ENCODE measurements at places on chromosomes 11 and 22.
A peak's percentile ranks its signal among the peaks of the same experiment; 100 is the strongest.

- peak; percentile 35 for DNase-seq
Measured at GRCh38 chr11:783581-784015, 6.3 kb downstream of the CEND1 start.

DNA sequence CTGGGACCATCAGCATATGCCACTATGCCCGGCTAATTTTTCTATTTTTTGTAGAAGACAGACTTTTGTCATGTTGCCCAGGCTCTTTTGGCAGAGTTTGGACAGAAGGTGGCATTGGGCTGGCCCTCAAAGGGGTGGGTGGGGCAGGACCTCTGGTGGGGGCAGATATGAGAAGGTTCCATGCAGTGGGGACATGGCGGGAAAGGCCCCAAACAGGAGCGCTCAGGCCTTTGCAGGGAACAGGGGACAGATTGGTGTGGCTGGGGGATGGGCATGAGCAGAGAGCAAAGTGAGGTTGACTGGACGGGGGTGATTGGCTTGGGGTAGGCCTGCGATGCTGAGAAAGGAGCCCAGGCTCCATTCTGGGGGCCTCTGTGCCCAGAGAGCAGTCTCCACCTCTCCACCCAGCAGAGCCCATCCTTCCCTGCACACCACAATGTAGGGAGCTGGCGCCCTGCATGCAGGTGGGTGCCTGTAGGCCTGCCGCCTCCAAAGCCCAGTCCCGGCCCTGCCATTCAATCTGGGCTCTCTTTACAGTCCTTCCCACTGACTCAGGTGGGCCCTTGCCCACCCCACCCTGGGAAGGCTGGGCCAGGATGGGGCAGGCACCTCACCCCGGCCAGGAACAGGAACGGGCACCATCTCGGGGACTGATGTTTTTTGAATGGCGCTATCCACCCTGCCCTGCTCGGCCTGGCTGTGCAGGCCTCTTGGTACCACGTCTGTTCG is 98.7 kb downstream of the MORC2 start:
- DNase-seq, result no peak

GRCh38 chr22:26374391-26375026 is 54.6 kb upstream of the ASPHD2 start:
- no peak for DNase-seq

DNA sequence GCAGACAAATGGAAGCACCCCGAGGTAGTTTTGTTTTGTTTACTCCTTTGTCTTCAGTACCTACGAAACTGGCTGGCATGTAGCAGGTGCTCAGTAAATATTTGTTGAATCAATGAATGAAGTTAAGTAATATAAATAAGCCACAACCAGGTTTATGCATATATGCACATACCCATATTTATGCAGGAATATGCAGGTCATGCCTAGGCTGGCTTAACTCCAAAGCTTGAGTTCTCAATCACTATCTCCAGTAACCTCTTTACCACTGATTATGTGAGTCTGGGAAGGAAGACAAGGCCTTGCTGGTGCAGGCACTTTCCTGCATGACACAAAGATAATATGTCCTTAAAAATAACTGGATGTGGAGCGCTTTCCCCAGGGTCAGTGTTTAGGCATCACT is 27.5 kb downstream of the ARL14EP start:
- no peak for DNase-seq

DNA sequence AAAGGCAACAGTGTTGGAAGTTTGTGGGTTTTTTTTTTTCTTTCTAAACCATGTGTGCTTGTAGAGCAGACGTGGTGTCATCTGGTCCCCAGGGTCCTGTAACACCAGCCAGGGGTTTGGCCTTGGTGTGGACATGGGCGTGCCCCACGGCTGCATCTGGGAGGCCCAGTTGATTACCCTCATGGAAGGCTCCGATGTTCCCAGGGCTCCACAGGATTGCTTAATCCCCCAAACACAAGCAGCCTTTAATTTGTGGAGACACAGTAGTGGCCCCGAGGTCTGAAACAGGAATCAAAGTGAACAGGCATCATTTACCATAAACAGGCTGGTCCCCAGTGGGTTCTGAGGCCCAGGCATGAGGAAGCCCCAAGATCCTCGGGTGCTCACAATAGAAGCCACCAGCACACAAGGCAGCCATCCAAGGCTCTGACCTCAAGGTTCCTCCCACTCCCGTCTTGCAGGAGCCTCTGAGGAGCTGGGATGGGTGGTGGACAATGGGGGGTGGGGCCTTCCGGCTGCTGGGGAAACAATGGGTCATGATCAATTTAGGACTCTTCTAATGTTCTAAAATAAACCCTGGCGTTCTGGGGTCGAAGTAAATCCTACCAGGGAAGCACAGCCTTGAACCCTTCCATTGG is 115.0 kb upstream of the CD82 start:
- no peak for DNase-seq

DNA sequence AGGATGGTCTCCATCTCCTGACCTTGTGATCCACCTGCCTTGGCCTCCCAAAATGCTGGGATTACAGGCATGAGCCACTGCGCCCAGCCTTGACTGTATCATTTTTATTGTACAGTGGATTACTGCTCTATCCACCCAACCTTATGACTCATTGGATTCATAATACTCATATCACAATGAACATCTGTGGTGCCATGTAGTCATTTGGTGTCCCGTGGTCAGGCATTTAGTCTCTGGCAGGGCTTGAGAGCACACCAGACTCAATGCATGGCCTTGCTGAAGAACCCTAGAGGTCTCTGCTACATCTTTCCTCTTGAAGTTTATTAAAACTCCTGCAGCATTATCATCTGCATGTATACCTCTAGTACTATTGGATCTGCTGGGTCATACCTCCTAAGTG is 98.0 kb upstream of the LDLRAD3 start:
- DNase-seq, result no peak

DNA sequence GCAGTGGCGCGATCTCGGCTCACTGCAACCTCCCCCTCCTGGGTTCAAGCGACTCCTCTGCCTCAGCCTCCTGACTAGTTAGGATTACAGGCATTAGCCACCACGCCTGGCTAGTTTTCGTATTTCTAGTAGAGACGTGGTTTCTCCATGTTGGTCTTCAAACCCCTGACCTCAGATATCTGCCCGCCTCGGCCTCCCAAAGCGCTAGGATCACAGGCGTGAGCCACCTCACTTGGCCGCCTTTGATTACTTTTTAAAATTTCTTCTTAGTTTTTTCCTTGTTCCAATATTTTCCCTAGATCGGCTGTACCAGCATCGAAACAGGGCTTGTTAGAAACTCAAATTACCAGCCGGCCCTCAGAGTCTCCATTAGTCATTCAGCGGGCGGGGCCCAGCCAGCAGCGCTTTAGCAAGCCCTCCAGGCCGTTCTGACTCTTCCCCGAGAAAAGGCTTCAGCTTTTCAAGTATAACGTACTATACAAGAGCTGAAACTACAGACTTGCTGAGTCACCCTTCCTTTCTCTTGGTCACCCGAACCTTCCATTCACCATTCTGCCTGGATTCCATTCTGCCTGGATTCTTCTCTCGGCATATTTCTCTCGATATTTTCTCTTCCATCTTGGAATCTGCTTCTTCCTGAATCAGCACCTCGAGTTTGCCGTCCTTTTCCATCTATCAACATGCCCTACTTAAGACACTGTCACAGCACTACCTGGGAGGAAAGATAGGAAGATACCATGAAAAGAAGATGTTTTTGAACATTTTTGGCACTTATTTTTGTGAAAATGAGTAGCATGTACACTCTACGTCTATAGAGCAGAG is 6.7 kb upstream of the CAPRIN1 start:
- no peak for DNase-seq

DNA sequence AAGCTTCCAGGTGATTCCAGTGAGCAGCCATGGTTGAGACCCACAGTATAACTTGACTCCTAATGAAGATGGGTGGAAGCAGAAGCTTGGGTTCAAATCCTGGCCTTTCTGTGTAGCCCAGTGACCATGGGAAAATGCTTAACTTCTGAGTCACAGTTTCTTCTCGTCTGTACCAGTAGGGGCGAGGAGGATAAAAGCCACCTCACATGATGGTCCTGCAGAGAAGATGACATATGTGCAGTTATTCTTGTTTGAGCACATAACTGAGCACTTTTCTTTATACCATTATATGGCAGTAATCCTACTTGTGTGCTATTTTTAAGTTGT is 4.9 kb downstream of the TMEM109 start:
- DNase-seq, result no peak

DNA sequence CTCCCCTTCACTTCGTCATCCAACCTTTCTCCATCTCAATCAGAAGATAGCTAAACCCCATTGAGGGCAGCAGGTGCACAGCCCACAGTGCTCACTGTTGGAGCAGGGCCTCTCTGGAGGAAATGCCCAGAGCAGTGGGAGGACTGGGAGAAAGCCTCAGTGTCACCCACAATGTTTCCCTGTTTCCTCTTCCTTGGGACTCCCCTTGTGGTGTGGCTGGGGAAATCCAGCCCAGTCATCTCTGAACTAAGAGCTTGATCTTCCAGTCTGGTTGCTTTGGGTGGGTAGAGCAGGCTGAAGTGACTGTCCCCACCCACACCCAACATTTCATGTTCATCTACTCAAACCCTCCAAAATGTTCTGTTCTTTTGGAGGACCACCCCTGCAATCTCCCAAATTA is 29.8 kb upstream of the EED start:
- no peak for DNase-seq

DNA sequence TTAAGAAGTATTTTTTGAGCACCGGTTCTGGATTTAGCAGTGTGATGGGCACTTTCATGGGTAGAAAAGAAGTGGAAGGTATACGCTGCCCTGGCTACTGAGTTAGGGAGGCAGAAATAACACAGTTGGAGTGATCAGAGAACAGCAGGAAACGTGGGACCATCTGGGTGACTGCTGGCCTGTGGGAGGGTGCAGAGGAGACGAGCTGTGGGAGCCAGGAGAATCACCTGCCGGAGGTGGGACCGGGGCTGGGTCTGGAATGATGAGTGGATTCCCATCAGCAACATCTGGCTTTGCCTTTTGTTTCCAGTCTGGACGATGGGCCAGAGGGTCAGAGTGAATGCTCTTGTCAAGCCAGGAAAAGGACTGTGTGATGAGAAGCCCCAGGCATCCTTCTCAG is 66.5 kb downstream of the BARX2 start:
- no peak for DNase-seq

- no peak for DNase-seq
Measured at GRCh38 chr11:92071660-92072059, 153.0 kb upstream of the FAT3 start.

DNA sequence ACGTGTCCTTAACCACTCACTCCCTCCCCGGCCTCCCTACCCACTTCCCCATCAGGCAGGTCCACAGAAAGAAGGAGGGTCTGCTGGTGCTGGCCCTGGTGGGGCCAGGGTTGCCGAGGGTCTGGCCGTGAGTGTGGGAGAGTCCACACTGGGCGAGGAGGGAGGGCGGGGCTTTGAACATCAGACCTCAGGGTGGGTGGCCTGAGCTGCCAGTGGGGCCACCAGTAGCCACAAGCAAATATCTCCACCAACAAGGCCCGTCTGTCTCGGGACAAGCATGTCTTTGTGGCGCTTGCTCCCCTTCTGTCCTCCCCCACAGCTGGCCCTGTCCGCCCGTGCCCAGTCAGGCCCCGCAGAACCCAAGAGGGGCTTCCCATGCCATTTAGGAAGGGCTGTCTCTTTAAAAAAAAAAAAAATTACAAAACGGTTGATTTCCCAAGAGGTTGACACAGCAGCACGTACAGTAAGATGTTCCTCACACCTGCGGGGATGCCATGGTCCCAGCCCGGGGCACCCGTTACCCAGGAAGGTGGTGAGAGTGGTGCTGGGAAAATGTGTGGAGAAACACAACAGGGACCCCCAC is 17.7 kb upstream of the TALDO1 start:
- no peak for DNase-seq

- DNase-seq, result no peak
Measured at GRCh38 chr22:23874871-23875270, 17.2 kb downstream of the SLC2A11 start.

DNA sequence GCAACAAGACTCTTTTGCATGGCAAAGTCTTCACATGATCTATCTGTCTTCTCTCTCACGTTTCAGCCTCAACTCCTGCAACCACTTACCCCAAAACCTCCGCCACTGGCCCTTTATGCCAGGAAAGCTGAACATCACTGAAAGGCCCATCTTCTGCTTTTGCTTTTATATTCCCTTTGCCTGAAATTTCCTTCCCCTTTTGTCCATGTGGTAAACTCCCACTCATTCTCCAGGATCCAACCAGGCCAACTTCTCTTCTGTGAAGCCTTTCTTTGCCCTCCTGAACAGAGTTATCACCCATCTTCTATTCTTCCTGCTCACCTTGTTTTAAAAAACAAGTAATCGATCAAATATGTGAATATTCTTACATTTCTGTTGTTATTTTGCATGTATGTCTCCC is 117.8 kb downstream of the WNT11 start:
- DNase-seq, result no peak

DNA sequence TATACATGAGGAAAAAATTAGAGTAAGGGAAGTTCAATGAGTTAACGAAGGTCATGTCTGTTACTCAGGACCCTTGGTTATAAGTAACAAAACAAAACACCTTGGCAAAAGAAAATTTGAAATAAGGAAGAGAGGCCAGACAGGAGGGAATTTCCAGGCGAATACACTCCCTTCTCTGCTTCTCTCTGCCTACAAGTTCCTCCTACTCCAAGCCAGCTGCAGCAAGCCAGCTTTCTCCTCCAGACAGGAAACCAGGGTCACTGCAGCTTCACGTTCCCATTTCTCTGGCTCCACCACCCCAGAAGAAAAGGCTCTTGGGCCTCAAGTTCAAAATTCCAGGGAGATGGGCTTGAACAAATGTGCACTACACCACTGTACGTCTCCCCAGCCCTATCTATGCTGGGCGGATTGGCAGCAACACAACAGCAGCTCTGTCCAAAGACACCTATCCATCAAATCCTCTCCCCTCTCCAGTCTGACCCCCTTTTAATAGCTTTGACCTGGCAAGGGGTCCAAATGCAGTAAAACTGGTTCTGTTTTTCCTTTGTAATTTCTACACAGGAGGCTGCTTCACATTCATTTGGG is 27.7 kb downstream of the SMCO4 start:
- no peak for DNase-seq

- DNase-seq, result no peak
Measured at GRCh38 chr11:43545610-43546009, 134.9 kb upstream of the HSD17B12 start.

GRCh38 chr11:35282221-35282882 is 137.0 kb downstream of the SLC1A2 start:
- DNase-seq, result no peak

GRCh38 chr11:59186130-59186594 is 14.2 kb downstream of the DTX4 start:
- DNase-seq, result no peak

GRCh38 chr11:110374921-110375320 is 54.8 kb upstream of the FDX1 start:
- no peak for DNase-seq

GRCh38 chr11:65806979-65807378 is 20.1 kb downstream of the OVOL1 start:
- DNase-seq, result no peak

DNA sequence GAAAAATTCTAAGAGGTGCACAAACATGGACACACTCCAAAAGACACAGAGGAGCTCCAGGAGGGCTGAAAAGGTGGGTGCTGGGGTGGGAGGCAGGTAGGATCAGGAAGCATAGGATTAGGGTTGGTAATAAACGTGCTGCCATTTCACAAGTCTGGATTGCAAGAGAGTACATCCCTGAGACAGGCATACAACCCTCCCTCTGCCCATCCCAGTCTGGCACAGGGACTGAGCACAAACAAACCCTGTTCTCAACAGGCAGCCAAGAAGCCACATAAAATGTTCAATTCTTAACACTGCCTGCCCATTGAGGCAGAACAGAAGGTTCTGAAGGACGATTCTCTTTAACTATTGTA is 18.5 kb downstream of the SLC35F2 start:
- no peak for DNase-seq

- no peak for DNase-seq
Measured at GRCh38 chr11:94638902-94639373, 71.8 kb downstream of the PIWIL4 start.

- DNase-seq, result no peak
Measured at GRCh38 chr11:11265994-11266606, 87.0 kb downstream of the CSNK2A3 start.

All from SHP77 treated with DMSO at 0.1 percent for 48 hours (cell line).